ENCODE measurements at places on chromosomes 13 and 19.

DNA sequence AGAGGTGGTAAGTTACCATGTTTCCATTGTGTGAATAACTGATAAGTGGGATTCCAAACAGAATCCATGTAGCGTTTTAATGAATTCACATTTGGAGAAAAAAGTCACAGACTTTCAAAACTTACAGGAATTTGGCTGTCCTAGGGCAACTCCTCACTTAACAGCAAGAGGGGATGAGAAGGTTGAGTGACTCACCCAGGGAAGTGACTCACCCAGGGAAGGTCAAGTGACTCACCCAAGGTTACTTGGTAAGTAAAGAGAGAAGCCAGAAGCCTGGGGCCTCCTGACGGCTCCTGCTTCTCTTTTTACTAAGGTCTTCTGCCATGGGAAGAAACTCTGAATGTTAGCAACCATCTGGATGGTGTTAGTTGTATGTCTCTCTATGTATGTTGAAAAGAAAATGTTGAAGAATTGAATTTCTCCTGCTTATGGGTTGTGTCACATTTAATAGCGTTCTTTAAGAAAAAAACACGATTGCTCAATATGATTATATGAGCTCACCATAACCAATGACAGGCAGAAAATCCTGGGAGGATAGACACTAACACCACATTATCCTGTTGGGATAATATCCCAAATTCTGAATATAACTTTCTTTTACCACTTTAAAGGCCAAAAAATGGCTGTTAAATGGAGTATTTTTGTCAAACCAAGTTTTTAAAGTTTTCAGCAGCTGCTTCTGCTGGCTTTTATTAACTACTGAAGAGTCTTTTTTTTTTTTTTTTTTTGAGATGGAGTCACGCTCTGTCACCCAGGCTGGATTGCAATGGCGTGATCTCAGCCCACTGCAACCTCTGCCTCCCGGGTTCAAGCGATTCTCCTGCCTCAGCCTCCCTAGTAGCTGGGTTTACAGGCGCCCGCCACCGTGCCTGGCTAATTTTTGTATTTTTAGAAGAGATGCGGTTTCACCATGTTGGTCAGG lies 195.6 kb downstream of the GGACT start:
- DNase-seq, result peak; percentile 59

- DNase-seq, result no peak
Observed at GRCh38 chr13:75788481-75788981, 152.4 kb downstream of the LMO7 start.

GRCh38 chr13:36998624-36999041 lies 507 bp downstream of the ALG5 start:
- DNase-seq, result no peak

DNA sequence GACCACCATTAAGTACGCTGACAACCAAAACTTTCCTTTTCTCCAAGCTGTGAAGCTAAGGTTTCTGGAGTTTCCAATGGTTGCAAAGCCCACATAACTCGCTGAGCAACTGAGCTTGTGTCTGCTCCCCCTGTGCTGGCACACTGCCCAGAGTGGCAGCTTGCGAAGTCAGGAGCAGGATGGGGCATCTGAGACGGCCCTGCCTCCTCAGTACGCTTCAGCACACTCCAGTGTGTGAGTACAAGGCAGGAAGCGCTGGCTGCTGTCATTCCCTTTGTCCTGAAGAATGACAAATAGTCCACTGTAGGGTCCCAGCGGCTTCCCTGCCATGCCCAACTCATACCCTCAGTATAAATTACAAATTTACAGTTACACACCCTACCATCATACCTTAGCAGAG lies 51.5 kb downstream of the SKA3 start:
- DNase-seq, result no peak

GRCh38 chr13:59483501-59484145 lies 680.1 kb downstream of the DIAPH3 start:
- no peak for DNase-seq

DNA sequence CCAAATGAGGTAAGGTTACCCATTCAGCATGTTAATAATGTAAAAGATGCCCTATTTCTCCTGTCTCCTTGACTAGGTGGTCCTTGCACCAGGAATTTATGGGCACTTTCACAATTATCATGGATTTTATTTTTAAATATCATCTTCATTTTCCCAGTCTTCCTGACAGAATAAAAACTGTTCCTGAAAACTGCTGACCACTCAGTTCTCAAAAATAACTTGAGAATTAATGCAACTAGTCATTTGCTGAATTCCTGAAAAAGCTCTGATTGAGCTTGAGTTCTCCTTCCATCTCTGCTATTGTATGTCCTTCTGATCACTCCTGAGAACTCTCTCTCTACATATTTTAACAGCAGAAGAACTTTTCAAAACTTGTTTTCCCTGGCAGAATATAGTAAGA lies 55.0 kb downstream of the DCLK1 start:
- no peak for DNase-seq

DNA sequence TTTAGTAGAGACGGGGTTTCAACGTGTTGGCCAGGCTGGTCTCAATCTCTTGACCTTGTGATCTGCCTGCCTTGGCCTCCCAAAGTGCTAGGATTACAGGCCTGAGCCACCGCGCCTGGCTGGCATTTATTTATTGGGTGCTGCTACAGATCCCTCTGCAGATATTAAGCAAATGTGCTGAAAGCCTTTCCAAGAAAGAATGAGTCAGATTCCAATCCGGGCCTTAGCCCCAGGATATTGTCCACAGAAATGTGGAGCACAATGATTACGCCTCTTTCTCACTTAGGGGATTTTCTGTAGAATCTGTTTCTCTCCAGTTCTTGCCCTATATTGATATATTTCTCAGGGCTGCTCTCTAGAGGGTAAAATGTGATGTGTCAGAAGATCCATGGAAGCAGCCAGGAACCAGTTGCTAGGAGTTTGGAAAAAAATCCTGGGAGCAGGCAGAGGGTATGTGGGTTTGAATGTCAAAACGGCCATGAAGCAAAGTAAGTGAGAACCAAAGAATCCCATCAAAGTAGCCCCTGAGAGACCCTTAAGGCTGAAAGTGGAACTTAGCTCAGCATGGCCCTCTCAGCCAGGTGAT lies 24.8 kb upstream of the IGFL4 start:
- no peak for DNase-seq

- no peak for DNase-seq
Observed at GRCh38 chr19:19040417-19040816, 7.0 kb downstream of the ARMC6 start.

DNA sequence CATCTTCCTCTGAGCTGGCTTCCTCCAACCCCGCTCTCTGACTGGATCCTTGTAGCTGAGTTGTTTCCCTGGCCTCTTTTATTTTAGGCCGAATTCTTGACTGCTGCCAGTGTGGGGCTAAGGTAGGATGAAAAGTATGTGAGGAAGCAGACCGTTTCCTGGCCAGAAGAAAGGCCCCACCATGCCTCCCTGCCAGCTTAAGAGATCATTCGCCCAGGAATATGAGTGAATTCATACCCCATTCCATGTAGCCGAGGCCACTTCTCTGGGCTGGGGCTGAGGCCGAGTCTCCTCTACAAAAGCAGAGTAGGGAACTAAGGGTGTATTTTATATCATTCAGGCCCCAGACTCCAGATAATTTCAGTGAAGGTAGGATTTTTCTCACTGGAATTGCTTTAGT lies 32.3 kb downstream of the NFIX start:
- DNase-seq, result no peak

- no peak for DNase-seq
Observed at GRCh38 chr13:105008604-105009003, 1526.9 kb downstream of the EFNB2 start.

GRCh38 chr19:47741544-47742140 lies 3.7 kb upstream of the NOP53 start:
- DNase-seq, result no peak

DNA sequence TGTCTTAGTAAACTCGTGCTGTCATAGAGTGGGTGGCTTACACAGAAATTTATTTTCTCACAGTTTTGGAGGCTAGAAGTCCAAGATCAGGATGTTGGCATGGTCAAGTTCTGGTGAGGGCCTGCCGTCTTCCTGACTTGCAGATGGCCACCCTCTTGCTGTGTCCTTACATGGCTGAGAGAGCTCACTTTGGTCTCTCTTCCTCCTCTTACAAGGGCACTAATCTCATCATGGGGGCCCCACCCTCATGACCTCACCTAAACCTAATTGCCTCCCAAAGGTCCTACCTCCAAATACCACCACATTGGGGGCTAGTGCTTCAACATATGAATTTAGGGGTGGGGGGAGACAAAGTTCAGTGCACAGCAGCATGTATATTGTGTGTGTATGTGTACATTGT lies 14.3 kb upstream of the GPR18 start:
- DNase-seq, result no peak

- DNase-seq, result no peak
Observed at GRCh38 chr19:48720251-48720612, 707 bp upstream of the MAMSTR start.

DNA sequence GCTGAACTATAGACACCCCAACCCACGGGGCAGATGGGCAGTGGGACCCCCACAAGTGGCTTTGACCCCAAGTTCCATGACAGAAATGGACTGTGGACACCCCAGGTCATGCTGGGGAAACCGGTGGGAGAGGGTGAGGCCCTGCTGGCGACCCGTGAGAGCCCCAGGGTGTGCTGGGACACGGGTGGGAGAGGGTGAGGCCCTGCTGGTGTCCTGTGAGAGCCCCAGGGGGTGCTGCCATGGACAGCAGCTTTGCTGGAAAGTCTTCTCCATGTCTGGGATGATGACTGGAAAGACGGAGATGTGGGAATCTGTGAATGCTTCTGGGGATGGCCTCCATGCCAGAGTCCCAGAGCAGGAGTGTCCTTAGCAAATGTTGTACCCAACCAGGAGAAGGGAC lies 148.4 kb downstream of the URI1 start:
- DNase-seq, result no peak

- no peak for DNase-seq
Observed at GRCh38 chr19:30448386-30449077, 76.3 kb downstream of the ZNF536 start.

DNA sequence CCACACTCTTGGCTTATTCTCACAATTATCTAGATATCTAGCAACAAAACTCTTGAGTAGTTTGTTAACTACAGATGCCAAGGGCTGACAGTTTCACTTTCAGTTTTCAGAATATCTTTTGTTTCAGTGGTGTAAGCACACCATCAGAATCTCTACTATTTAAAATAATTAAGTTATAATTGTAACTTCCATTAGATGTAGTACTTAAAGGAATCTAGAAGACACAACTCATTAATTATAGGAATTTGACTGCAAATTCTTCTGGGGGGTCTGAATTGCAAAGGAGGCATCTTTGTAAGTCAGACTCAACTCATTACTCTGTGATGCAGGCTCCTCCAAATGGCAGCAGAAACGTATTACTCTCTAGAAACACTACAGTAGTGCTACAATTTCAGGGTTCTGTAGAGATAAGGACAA lies 44.9 kb upstream of the USPL1 start:
- no peak for DNase-seq

- DNase-seq, result no peak
Observed at GRCh38 chr19:38452430-38453366, 19.2 kb downstream of the RYR1 start.

- no peak for DNase-seq
Observed at GRCh38 chr19:37999309-38000213, 92.6 kb downstream of the SIPA1L3 start.

DNA sequence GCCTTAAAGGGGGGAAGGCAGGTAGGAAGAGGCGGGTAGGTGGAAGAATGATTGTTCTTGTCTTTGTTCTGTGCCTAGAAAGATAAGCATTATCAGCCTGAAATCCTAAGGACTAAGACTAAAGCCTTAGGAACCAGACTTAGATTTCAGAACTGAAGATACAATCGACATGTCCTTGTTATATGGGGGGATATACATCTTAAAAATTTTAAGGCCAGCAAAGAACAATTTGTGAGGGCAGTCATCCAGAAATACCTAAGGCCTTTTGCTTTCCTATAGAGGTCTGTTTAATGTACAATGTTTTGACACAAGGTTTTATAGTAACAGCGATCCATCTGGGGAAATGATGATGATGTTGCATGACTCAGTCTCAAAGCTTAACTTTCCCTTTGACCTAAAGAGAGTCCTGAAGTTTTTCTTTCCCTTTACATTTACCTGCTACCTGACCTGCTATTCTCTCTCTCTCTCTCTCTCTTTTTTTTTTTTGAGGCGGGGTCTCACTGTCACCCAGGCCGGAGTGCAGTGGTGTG lies 20.2 kb upstream of the CEACAM6 start:
- no peak for DNase-seq

DNA sequence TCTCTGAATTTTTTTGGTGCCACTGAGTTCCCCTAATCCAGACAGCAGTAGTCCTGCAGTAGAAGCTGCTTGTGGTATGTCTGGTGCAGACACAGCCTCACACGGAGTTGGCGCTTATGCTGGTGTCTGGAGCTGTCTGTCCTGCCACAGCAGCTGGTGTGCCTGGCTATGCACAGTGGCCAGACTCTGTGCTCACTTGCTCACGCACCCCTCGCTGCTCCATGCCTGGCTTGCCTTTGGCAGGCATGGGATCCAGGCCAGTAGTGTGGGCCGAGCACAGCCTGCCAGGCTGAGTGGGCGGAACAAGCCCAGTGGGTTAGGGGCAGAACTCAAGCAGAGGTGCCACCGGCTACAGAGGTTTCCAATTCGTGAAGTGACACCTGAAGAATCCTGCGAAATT lies 845.9 kb upstream of the PCDH9 start:
- no peak for DNase-seq

- no peak for DNase-seq
Observed at GRCh38 chr19:33953592-33953991, 156.9 kb downstream of the KCTD15 start.

GRCh38 chr13:113179374-113180230 lies 21.2 kb downstream of the PROZ start:
- no peak for DNase-seq

DNA sequence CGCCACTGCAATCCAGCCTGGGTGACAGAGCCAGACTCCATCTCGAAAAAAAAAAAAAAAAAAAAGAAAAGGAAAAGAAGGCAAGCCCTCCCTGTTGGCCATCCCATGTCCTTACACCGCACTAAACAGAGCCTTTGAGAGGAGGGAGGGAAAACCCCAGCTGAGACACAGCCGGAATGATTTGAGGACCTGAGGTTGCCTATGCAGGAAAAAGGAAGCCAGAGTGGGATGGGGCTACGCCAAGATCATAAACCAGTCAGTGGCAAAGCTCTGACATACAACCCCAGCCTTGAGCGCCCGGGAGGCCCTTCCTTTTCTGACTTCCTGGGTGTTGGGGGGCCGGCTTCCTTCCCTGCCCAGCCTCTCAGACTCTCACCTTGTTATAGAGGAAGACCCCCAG lies 12.5 kb upstream of the CHERP start:
- DNase-seq, result no peak

DNA sequence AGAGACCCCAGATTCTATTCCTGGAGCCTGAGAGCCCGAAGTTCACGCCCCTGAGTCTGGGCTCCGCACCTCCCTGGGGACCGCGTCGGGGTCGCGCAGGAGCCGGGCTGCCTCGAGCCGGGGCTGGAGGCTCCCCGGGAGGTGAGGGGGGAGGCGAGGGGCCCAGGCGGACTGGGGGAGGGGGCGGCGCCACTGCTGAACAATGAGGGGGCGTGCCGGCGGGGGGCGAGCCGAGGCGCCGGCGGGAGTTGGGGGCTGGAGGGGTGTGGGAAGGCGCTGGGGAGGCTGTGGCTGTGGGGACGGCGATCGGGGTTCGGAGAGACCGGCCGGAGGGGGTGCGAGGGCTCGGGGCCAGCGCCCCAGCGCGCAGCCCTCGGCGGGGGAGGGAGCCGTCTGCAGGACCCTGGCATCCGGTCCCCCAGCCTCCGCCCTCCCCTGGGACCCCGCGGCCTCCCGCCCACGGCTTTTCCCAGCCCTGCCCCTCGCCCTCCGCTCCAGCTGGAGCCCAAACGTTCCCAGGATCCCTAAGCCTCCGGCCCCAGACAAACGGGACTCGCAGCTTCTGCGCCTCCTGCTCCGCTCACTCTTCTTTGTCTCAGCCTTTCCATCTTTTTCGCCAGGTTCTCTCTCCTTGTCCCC lies 922 bp downstream of the PLEKHG2 start:
- DNase-seq, result peak; percentile 34

- no peak for DNase-seq
Observed at GRCh38 chr19:46915386-46915785, 54.6 kb downstream of the ARHGAP35 start.
